ENCODE measurements at places on chromosomes 2 and 18. TPM values are rescaled to one million over a fixed set of nuclear protein-coding genes. Genes with fewer than 3 reads are reported as not detected.

The UBXN2A gene
- 9.6 TPM for total RNA-seq

The PLB1 gene
- total RNA-seq: 0.39 TPM

The CIDEA gene
- total RNA-seq: 0.37 TPM

The KCNK3 gene
- total RNA-seq: not detected

The SLC11A1 gene
- total RNA-seq: under 0.01 TPM

The SULT1C4 gene
- total RNA-seq: not detected

Data from subcutaneous preadipocyte (primary cell).